Brain microvascular endothelial cell (primary cell): ENCODE measurements at places on chromosomes 2 and 18.

- DNase-seq: peak; percentile 76
Observed at GRCh38 chr2:100730290-100730868, 89.6 kb upstream of the NPAS2 start.

DNA sequence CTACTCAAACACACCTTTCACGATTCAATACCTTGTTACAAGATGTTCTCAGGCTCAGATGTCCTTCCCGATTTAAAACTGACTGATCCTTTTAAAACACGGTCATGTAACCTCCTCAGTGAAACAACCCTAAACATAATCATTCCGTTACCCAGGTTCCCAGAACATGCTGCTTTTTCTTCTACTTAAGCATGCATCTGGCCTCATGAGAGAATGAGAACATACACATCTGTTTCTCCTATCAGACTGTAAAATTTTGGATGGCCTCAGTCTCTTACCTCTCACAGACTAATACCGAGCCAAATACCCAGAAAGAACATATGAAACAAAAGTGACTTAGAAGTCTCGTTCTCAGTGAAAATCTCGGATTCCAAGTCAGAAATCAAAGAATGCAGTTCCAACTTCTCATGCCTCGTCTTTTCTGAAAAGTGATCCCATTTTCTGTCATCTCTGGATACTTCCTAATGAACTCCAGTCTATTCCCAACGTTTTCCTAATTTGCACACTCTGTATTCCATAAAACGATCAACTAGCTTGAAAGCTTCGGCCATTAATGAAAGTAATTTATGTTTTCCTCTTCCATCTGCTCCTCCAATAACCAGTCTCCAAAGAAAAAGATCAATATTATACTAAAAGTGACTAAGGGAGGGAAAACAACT, 919 bp downstream of the SF3B1 start:
- no peak for DNase-seq

GRCh38 chr2:223692191-223692947, 90.2 kb upstream of the SCG2 start:
- peak; percentile 65 for DNase-seq

GRCh38 chr2:12587729-12588522, 128.8 kb upstream of the TRIB2 start:
- DNase-seq: peak; percentile 93

- DNase-seq: no peak
Observed at GRCh38 chr2:240143276-240143675, 2.8 kb upstream of the OTOS start.
